ENCODE measurements at places on chromosomes 4 and X.

DNA sequence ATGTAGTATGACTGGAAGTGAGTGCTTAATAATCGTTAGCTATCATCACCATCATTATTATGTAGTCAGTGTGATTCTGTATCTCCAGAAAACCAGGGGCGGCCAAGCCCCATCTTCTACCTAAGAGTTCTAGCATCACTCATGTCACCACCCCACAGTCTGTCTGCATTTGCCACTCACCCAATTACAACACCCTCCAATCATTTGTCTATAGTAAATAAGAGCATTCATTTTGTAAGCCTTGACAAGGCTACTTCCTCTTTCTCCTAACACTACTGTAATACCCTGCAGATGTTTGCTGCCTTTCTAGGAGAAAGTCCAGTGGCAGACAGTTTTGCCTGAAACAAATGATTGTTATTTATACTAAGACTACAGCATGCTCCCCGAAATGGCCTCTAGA is 15.8 kb upstream of the IL21 start:
- no peak for DNase-seq

DNA sequence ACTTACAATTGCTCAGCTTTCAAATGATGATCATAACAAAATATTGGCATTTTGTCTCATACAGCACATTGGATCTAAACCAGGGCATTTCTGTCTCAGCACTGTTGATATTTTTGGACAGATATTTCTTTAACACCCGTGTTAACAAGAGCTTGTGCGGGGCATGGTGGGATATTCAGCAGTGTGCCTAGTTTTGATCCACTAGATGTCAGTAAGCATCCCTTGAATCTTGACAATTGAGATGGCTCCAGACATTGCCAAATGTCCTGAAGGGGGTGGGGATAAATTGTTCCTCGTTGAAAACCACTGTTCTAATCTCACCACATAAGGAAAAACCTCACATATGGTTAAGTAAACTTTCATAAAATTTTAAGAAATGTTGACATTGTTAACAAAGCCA is 806.3 kb downstream of the STIM2 start:
- DNase-seq, result peak; percentile 2

DNA sequence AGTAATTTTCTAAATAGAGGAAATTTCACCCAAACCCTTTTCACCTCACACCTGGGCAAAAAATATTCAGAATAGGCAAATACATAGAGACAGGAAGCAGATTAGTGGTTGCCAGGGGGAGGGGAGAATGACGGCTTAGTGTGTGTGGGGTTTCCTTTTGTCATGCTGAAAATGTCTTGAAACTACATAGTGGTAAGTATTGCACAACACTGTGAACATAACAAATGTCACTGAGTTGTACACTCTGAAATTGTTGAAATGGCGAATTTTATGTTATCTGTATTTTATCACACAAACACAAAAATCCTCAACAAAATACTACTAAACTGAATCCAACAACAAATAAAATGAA is 60.7 kb upstream of the PLAC1 start:
- peak; percentile 61 for DNase-seq

- DNase-seq, result no peak
These were observed 31.9 kb upstream of the RASGEF1B start for GRCh38 chr4:81503586-81503985.

- no peak for DNase-seq
These were observed 53.7 kb downstream of the THAP9 start for GRCh38 chr4:82954212-82954611.

- DNase-seq, result no peak
These were observed 189.3 kb upstream of the GPRIN3 start for GRCh38 chr4:89496851-89497250.

DNA sequence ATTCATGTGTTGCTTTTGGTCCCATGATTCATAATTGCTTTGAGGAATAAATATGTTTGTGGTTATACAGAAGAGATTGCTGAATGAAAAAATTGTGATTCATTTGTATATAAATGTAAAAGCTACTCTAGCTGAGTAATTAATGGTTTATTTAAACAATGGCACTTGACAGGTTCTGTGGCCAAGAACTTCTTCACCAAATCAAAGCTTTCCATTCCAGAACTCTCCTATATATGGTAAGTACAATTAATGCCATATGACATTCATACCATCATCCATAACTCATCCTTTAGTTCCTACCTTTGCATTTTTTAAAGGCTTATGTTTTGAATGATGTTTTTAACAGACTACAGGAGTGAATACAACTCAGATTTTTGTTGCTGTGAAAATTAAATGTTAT is 105.8 kb downstream of the REPS2 start:
- no peak for DNase-seq

GRCh38 chrX:108032944-108033343 is 11.9 kb upstream of the VSIG1 start:
- DNase-seq, result no peak
